Stimulated activated naive CD4-positive, alpha-beta T cell (primary cell): ENCODE measurements at places on chromosomes 13 and 19.

DNA sequence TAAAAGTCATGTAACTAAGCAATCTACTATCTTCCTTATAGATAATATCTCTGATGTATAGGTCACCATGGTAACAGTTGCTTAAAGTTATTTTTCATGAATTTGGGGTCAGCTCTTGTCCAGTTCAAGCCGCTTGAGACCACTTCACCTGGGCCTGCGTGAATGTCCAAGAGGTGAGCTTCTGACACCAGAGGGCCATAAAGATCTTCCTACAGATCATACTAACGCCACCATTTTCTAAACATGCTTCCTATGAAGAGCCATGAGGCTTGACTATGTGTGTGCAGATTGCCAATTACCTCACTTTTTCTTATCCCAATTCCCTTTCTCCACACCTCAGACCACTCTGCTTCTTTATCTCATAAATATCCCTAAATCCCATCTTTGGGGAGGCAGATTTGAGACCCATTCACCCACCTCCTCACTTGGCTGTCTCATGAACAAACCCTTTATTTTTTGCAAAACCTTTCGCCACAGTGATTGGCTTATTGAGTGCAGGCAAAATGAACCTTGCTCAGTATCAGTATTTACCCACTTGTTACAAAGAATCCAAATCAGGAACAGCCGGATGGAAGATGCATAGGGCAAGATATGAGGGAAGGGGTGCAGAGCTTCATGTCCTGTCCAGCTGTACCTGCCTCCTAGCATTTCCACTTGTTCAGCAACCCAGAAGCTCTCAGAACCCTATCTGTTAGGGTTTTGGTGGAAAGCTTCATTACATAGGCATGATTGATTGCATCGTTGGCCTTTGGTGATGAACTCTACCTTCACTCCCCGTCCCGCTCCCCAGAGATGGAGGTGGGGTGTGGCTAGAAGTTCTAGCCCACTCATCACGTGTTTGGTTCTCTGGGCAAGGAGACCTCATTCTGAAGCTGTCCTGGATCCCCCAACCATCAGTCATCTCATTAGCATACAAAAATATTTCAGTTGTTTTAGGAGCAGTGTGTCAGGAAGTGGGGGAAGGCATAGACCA lies 34.2 kb downstream of the FAM187B start:
- DNase-seq: no peak

DNA sequence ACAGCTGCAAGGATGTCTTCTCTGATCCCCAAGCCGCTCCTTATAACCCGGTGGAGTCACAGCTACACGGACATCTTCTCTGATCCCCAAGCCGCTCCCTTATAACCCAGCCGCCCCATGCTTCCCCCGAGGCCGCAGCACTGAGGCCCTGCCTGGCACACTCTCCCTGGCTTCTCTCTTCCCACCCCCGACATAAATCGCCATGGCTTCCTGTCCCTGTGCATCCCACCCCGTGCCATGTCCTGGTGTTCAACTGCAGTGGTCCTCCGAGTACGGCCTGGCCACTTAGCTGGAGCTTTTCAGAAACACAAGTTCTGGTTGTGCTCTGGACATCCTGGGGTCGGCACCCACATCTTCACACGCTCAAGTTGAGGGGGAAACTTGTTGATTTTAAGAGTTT lies 60.4 kb downstream of the RASA3 start:
- no peak for DNase-seq

GRCh38 chr19:28971049-28971448 lies 241.9 kb downstream of the UQCRFS1 start:
- DNase-seq: no peak

DNA sequence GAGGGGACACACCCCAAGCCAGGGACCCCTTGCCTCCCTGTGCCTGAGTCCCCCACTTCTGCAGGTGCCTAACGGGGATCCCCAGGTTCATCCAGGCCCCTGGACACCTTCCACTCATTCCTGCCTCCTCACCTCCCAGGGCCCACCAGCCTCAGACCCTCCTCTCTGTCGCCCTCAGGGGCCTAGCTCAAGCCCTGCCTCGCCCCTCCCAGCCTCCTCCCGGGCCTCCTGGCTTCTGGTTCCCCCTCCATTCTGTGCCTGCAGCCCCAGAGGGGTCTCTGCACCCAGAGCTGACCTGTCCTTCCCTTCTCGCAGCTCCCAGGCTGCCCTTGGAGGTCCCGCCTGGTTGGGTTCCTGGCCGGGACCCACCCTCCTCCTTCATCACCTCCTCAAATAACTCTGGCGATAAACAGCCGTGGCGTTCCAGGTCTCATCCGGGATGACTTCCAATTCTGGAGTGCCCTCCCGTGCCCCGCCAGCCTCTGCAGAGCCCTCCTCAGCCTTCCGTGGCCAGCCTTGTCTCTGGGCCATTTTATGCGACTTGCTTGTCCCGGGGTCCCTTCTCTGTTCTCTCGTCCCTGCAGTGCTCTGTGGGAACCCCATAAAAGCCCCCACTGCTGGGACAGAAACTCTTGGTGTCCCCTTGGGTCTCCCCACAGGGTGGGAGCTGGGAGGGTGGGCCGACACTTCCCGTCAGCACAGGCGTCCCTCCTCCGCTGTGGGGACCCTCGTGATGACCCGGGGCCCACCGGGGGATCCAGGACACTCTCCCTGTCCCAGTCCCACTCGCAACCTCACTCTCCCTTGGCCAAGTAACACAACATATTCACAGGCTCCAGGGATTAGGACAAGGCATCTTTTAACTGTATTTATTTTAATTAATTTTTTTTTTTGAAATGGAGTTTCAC lies 9.2 kb downstream of the JOSD2 start:
- no peak for DNase-seq

DNA sequence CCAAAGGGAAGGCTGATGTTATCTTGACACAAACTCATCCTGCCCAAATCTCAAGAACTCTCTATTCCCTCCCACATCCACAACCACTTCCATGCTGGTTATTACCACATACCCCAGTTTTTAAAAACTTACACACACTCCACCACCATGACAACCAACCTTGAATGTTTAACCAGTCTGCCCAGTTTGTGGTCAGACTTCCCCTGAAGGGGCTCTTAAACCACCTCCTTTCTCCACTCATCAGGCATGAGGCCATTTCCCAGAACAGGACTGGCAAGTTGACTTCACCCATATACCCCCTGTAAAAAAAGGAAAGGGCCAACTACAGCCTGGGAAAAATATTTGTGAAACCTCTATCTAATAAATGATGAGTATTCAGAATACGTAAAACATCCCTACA lies 12.4 kb upstream of the ZSCAN4 start:
- DNase-seq: no peak

- no peak for DNase-seq
Observed at GRCh38 chr13:91722267-91722884, 324.0 kb downstream of the GPC5 start.

DNA sequence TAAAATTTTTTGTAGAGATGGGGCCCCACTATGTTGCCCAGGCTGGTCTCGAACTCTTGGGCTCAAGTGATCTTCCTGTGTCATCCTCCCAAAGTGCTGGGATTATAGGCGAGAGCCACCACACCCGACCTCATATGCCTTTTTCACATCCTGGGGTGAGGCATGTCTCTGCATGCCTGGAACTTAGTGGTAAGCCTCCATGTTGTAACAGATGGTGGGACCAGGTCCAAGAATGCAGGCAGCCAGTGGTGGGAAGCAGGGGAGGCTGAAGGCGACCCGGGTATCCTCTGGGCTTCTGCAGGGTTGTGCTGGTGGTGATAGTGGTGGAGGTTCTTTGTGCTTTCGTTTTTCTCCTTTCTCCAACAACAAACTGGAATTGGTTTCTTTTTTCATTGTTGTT lies 30.1 kb upstream of the CCDC124 start:
- DNase-seq: no peak

DNA sequence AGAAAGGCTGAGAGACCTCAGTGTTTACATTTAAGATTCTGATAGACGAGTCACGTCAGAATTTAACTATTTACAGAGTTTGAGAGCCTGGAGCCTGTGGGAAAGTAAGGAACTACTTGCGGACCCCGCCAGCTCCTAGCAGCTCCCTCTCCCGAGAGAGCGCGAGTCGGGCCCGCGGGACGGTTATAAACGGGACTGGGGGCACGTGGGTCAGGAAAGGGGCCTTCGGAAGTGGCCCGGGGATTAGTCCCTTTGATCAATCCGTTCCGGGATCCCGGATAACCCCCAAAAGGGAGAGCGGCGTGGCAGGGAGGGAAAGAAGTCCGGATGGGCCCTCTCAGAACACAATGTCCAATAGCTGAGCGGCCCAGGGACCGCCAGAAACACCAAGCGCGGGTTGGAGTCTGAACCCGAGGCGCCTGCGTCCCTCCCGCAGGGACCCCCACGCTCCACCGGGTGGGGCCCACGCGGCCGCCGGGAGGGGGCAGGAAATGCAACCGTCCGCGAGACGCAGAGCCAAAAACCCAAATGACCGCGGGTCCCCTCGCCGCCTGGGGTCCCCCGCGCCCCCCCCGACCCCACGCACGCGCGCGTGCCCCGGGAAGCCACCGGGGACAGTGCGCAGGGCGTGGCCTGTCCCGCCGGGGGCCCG lies 3.6 kb downstream of the ZIC5 start:
- no peak for DNase-seq

- DNase-seq: no peak
Observed at GRCh38 chr13:105509981-105510762, 1025.3 kb downstream of the EFNB2 start.

GRCh38 chr19:30539981-30540380 lies 167.8 kb downstream of the ZNF536 start:
- no peak for DNase-seq

DNA sequence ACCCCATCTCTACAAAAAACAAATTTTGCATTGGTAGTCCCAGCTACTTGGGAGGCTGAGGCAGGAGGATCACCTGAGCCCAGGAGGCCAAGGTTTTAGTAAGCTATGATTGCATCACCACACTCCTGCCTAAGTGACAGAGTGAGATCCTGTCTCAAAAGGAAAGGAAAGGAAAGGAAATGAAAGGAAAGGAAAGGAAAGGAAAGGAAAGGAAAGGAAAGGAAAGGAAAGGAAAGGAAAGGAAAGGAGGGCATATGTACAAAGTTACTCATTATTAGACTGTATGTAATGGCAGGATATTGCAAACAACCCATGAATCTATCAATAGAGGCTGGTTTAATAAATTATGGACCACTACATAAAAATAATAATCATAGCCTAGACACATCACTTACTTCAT lies 40.8 kb upstream of the CACNA1A start:
- DNase-seq: no peak

GRCh38 chr19:13396250-13397080 lies 109.8 kb downstream of the CACNA1A start:
- DNase-seq: no peak

DNA sequence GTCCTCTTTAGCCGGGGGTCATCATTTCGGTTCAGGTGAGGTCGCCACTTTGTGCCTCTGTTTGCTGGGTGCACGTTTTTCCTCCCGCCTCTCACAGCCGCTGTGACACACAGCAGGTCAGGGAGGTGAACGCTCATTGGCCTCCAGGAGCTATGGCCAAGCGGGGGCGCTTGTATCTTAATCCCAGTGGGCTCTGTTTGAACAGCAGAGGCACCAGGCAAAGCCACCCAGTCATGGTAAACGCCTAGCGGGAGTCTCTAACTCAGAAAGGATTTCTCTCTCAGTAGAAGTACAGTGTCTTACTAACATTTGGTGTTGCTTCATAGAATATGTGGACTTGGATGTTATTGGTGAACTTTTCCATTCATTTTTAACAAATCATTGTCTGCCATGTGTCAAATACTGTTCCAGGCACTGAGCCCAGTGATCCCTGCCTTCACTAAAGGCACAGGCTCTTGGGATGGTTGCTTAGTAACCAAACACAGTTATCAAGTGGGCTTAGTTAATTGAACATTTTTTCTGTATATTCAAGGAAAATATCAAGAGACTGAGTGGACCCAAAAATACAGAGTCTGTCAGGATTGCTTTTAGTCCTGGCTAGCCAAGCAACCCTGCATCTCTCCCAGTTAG lies 186.7 kb downstream of the STK24 start:
- DNase-seq: no peak

DNA sequence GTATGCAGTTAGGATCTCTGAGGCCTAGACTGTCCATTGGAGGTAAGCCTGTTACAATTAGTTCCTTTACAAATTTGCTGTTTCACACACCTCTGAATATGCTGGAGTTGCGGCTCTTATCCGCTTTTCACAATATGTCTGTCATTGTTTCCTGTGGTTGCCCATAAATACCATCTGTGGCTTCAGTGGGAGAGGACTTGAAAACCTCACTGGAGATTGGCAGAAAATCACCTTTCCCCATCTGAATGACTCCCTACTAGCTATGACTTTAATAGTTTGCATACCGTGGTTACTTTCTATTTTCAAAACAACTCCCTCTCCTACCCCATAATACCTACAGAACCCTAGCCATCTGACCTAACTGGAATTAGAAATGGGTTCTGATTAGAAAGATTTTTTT lies 454.3 kb downstream of the PCDH17 start:
- no peak for DNase-seq
